Smooth muscle cell of the coronary artery (primary cell): ENCODE measurements at places on chromosomes 3 and 15. TPM values are rescaled to one million over a fixed set of nuclear protein-coding genes. Genes with fewer than 3 reads are reported as not detected.

MKRN2OS gene
- total RNA-seq = not detected in 2 replicates

CISH gene
- 0.94 and 0.98 TPM in 2 replicates for total RNA-seq

GABRA5 gene
- under 0.01 TPM in 1 of 2 replicates, not detected in the other for total RNA-seq

RUBCN gene
- 5.6 and 6.7 TPM in 2 replicates for total RNA-seq

GOLGA6L10 gene
- 0.35 and 0.90 TPM in 2 replicates for total RNA-seq

GRM2 gene
- under 0.01 and 0.12 TPM in 2 replicates for total RNA-seq

PTH1R gene
- total RNA-seq = 0.15 and 2.6 TPM in 2 replicates

PLCH1 gene
- under 0.01 TPM in 1 of 2 replicates, not detected in the other for total RNA-seq

ACY1 gene
- 57.4 and 59.1 TPM in 2 replicates for total RNA-seq
